ENCODE measurements at places on chromosomes 7 and 10.

DNA sequence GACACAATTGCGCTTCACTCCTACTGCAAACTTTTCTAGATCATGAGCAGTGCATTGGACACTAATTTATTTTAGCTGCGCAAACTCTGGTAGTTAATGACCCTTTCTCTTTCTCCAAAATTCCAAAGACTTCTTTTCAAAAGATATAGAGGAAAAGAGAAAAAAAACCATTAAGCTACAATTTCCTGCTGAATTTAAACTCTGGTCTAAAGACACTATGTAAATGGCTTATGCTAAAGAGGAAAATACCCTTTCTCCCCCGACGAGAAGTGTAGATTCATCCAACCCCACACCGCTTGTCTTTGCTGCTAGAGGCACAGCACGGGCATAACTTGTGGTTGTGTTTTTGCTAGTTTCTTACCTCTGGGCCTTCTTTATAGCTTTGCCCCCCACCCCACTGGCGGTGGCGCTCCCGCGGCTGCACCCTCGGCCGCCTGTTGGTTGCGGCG lies 84.1 kb downstream of the SNX10 start:
- no peak for DNase-seq

- DNase-seq: no peak
Observed at GRCh38 chr7:25109276-25109675, 15.8 kb downstream of the CYCS start.

- no peak for DNase-seq
Observed at GRCh38 chr7:92949748-92950147, 113.4 kb upstream of the CDK6 start.

- DNase-seq: peak; percentile 21
Observed at GRCh38 chr7:76356823-76357222, 2.0 kb downstream of the YWHAG start.

DNA sequence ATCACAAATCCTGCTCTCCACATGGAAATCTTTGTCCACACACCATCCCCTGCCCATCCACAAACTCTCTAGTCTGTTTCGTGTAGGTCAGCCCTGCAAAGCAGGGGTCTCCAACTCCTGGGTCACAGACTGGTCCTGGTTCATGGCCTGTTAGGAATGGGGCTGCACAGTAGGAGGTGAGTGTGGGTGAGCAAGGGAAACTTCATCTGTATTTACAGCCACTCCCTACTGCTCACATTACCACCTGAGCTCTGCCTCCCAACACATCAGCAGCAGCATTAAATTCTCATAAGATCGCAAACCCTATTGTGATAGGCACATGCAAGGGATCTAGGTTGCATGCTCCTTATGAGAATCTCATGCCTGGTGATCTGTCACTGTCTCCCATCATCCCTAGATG lies 242.1 kb downstream of the FGFR2 start:
- DNase-seq: no peak

DNA sequence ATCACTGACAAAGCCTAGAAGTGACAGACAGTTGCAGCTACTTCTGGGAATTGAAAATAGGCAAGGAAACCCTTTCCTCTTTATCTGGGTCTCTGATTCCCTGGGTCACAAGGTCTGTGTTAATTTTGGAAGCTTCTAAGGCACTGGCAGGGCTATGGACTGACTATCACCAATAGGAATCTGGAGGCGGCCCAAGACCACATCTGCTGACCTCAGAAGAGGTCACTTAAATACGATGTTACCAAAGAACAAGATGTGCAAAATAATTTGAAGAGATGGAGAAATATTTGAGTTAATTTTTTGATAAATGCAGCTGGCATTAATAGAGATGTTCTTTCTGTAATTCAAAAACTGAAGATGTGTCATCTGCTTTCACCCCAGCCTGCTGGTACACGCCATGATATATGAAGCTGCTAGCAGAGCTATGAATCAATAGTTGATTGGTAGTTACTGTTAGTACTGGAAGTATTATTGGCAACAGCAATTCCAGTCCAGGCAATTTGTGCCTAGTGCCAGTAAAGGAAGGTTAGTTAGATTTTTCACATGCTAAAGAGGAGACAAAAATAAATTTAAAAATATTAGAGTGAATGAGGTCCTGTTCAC lies 5.5 kb upstream of the STEAP4 start:
- DNase-seq: no peak

DNA sequence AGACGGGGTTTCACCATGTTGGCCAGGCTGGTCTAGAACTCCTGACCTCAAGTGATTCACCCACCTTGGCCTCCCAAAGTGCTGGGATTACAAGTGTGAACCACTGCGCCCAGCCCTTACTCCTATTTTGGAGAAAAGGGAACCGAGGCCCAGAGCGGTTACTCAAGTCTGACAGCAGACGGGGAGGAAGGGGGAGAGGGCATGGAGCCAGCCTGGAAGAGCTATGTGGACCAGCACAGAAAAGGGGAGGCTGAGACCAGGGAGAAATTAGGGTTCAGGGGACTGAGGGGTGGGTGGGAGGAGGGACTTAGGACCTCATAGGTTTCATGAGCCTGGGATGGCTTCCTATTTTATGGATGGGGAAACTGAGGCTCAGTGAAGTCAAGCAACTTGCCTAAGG lies 1.5 kb downstream of the SFRP5 start:
- no peak for DNase-seq

DNA sequence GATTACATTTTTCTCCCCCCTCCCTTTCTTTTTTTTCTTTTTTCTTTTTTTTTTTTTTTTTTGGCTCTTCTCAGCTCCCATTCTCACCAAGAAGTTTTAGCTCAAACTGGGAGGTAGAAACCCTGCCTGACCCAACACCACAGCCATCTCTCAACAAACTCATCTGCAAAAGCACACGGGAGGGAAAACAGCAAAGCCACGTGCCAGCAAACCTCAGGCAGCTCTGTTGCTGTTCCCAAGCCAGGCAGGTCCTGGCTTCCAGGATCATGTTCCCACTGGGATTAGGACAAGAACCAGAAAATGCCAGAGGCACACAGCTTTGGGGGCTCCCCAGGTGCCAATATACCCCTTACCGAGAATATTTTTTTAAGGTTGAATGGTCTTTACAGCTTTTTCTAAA lies 56.7 kb downstream of the ITIH5 start:
- no peak for DNase-seq

GRCh38 chr7:154583454-154583853 lies 419.5 kb downstream of the PAXIP1 start:
- DNase-seq: no peak

GRCh38 chr7:90119178-90119971 lies 34.9 kb upstream of the STEAP1 start:
- DNase-seq: peak; percentile 11

- DNase-seq: peak; percentile 90
Observed at GRCh38 chr10:14009371-14010100, 321.2 kb downstream of the FRMD4A start.

DNA sequence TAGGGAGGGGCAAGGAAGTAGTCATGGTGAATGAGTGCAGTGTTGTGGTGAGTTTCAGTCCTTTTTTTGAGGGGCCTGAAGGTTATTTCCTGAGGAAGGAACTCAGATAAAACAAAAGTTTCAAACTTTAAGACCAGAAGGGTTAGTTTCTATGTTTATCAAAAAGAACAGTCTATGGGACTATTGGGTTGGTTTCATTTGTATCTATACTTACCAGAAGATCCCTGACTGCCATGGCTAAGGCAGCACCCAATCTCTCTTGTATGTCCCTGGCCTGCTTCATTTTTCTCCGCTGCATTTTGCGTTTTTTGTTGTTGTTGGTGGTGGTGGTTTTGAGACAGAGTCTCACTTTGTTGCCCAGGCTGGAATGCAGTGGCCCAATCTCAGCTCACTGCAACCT lies 19.3 kb upstream of the GAD2 start:
- no peak for DNase-seq

DNA sequence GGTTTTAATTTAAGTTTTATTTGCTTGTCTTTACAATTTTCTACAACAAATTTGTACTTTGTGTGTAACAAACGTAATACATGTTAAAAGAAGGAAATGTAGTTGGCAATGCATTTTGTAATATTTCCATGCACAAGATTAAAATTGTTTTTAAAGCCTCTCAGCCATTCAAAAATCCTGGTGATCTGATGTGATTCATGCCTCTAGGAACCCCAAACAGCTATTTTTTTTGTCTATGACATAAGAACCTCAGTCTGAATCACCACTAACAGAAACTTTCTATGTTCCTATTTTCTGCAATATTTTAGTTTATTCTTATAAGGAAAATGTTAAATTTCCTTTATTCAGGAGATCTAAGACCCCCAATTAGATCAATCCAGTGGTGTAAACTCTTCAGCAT lies 183.1 kb upstream of the YAE1 start:
- peak; percentile 14 for DNase-seq

- DNase-seq: peak; percentile 57
Observed at GRCh38 chr7:134724606-134725005, 54.8 kb upstream of the CALD1 start.

DNA sequence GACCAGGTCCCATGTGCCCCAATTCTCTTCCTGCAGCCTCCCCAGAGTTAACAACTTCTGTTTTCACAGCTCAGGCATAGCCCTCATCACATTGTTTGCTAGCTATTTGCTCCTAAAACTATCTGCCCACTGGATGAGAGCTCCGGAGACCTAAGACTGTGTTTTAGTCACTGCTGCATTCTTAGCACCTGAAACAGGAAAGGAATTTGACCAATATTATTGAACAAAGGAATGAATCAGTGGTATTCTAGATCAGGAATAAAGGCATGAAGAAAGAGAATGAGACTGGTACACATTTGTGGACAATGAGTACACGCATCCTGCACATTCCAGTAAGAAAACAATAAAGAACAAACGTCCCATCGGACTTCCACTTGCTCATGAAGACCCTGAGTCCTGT lies 54.8 kb downstream of the PPP1R17 start:
- no peak for DNase-seq

DNA sequence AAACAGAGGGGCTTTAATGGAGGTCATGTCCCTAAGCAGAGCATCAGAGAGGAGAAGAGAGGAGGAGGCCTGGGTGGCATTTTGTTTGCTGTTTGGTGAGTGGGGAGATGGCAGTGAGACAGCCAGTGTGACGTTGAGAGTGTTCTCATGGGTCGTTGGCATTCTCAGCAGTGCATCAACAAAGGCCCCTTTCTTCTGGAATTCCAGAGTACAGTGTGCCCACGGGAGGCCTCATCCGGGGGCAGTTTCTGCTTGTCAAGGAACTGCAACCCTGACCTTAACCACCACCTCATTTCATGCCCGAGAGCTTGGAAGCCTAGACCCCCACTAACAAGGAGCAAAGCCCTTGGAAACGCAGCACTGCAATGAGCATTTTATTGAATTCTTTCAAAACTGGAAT lies 92.9 kb downstream of the CELF2 start:
- DNase-seq: no peak

DNA sequence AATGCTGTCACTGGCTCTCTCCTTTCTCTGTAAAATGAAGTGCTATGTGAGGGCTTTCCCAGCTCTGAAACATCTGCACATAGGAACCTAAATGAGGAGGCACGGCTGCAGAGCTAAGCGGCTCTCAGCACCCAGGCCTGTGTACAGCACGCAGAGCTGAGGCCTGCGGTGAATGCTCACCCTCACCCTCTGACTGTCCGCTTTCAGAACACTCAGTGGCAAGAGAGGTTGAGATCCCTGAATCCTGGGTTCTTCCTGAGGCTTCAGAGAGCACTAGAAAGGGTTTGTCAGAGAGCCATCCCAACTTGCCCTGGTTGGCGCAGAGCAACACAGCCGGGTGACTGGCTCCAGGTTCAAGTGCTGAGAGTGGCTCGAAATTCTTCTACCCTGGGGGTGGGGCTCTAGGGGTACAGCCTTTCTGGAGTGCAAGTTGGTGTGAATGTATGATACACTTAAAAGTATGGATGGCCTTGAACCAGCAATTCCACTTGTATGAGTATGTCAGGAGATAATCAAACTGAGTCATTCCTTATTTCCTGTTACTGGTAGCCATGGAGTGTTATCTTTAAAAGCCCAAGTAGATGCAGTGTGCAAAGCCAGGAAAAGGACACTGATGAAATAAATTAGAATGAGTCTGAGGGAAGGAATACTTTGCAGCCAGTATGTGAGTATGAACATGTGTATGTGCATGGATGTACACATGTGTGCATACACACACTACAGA lies 1.7 kb upstream of the CCDC201 start:
- DNase-seq: peak; percentile 87

GRCh38 chr7:137834552-137834951 lies 12.2 kb downstream of the DGKI start:
- DNase-seq: no peak

DNA sequence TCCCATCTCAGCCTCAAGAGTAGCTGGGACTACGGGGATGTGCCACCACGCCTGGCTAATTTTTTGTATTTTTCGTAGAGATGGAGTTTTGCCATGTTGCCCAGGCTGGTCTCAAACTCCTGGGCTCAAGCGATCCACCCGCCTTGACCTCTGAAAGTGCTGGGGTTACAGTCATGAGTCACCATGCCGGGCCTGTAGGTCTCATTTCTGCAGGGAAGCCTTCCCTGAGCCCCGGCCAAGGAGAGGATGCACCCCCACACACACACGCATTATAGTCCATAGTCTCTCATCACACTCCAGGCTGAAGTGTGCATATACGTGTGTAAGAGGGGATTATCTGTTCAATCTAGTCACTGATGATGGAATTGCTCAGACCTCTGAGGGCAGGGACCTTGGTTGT lies 29.3 kb downstream of the KCNMA1 start:
- DNase-seq: no peak

DNA sequence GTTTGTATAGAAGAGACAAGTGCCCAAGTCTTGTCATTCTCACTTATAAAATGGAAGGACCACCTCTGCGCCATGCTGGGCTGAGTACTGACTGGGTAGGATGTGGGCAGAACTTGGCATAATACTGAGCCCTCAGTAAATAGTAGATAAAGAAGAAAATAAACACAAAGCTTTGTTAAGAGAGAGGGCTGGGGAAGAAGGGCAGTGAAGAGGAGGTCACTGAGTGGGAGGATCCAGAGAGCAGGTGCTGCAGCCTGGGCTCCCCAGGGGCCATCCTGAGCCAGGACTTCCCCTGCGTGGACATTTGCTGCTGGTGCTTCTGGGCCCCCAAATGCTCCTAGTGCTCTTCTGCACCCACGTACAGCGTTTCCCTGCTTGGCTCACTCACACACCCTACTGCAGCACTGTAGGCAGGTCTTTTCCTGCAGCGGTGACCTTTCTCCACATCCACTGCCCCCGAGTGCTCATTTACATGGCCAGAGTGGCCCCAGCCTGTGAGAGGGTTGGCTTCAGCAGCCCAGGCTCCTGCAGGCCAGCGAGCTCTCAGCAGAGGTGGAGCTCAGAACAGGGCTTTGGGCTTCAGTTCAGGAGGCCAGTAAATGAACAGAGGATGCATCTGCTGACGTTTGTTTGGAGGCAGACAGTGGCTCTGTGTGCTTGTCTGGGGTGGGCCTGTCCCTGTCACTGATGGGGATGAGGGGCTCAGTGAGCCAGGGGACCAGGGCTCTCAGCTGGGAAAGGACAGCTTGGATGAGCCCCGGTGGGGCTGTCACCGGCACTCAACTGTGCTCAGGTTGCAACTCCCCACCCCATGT lies 164.6 kb downstream of the ADARB2 start:
- DNase-seq: no peak

DNA sequence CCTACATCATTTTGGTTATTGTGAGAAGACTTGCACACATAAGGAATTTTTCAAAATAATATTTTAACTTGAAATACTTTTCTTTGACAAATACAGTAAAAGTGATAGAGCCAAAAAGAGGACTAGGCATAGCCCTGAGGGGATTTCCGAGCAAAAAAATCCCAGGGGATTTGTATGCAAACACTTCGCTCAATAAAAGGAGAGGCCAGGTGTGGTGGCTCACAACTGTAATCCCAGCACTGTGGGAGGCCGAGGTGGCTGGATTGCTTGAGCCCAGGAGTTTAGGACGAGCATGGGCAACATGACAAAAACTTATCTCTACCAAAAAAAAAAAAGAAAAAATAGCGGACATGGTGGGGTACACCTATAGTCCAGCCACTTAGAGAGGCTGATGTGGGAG lies 193.0 kb downstream of the PCDH15 start:
- no peak for DNase-seq

GRCh38 chr7:28228396-28228795 lies 47.8 kb upstream of the JAZF1 start:
- peak; percentile 10 for DNase-seq
